ENCODE measurements at places on chromosomes 1 and 21.

- DNase-seq, result no peak
Measured at GRCh38 chr1:179708434-179709195, 34.5 kb upstream of the FAM163A start.

DNA sequence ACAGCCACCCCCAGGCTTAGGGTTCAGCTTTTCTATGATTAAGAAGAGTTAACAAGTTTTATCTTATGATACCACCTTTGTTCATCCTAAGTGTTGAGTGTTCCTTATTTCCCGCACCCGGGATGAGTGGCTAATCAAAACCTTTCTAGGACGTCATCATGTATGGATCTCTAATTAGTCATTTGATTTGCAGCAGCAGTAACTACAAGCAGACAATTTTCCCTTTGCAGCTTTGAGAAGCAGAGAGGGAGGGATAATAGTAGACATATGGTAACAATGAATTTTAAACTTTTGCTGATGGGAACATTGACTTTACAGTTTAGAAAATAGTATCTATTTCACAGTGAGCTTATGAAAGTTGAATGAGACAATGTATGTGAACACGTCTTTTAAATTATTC lies 30.8 kb upstream of the SLC35F3 start:
- DNase-seq, result peak; percentile 63

- DNase-seq, result no peak
Measured at GRCh38 chr21:36807422-36807928, 108.6 kb downstream of the SIM2 start.

GRCh38 chr1:20281801-20282200 lies 8.9 kb upstream of the VWA5B1 start:
- DNase-seq, result peak; percentile 70

GRCh38 chr1:95072117-95072516 lies 634 bp downstream of the ALG14 start:
- no peak for DNase-seq

DNA sequence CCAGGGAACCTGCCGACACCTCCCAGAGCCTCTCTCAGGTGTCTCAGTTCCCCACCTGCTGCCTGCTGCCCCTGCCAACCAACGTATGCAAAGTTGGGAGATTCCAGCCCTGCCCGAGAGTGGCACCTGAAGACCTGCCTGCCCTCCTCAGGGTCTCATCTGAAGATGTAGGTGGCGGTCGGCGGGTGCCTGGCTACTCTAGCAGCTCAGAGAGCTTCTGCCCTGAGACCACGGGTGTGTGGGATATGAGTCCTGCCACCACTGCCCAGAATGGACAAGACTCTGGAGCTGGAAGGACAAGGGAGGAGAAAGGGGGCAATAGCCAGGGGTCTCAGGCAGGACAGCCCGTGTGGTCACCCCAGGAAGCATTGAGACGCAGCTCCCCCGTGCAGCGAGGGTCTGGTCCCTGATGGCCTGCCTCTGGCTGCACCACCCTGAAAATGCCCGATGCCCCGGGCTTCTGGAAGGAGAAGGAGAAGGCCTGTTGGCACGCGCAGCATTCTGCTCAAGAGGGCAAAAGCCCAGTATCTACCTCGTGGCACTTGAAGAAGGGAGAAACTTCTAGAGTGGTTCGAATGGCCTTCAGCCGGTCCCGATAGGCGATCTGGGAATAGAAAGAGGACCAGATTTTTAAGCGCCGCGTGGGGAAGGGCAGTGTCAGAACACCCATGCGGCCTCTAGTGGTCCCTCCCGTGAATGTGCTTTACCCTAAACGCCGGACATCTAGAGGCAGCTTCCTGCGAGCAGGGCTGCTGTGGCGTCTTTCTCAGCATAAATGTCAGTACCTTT lies 88.8 kb downstream of the STUM start:
- peak; percentile 24 for DNase-seq

DNA sequence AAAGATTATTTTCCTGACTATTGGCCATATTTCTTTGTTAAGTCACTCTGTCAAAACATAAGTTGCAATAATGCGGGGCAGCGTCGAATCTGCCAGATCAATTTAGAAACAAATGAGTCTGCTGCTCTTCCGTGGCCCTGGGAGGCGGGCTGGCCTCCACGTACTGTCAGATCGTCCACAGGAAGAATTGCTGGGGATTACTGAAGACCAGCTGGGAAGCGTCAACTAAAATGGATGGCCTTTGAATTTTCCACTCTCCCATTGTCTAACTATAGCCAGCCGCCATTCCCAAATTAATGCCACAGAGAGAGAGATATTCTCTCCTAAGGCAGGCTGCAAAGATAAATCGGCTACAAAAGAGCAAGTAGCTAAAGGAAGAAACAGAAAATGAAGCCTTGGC lies 560.2 kb downstream of the SMYD3 start:
- peak; percentile 43 for DNase-seq

- no peak for DNase-seq
Measured at GRCh38 chr1:218472885-218473284, 127.7 kb downstream of the TGFB2 start.

DNA sequence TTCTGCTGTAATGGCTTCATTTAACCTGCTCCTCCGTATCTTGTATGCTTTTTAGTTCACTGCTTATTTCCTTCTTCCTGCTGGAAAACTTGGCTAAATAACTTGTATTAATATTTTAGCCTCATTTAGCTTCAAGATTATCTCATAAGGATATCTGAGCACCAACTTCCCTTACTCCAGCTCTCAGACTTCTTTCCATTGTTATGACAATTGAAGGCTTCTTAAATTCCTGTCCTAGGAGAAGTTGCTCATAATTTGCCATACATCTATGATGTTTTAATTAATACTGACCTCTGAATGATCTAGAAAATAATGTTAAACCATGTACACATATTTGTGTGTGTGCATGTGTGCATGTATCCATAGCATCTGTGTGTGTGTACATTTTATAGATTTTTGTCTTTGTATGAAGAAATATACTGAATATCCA lies 1524.4 kb upstream of the TPTE start:
- DNase-seq, result no peak

- no peak for DNase-seq
Measured at GRCh38 chr1:10708757-10709156, 87.7 kb downstream of the CASZ1 start.

- no peak for DNase-seq
Measured at GRCh38 chr21:36766511-36766910, 67.6 kb downstream of the SIM2 start.

DNA sequence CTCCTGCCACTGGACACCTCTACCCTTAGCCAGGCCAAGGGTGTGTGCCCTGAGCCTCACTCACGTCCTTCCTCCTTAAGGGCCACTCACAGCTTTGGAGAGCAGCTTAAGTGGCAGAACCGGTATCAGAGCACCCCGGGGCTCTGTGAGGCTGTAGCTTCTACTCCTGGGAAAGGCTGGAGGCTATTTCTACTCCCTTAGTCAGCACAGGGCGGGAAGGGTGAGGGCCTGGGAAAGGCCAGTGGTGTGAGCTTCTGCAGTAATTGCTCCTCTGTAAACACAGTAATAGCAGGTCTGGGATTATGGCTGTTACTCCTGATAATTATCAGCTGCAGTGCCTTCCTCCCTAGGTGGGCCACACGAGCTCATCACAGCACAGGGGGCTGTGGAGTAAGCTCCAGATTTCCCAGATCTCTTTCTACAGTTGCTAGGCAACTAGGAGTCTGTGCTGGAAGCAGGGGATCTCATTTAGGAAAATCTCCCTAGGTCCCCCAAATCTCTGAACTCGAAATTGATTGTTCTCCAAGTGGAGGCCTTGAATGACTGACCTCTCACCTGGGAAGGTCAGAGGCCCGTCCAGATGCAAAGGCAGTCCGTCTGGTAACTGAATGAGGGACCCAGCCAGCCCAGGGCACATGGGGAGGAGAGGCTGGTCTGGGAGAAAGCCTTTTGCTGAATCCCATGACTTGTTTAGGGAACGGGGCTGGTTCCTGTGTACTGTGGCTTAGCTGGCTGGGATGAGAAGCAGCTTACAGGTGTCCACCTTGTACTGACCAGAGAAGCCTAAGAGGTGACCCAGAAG lies 29.3 kb downstream of the IER5 start:
- DNase-seq, result no peak

GRCh38 chr1:3668585-3669300 lies 16.4 kb downstream of the TP73 start:
- DNase-seq, result no peak

GRCh38 chr1:234322979-234323378 lies 50.3 kb upstream of the COA6 start:
- DNase-seq, result no peak

- DNase-seq, result no peak
Measured at GRCh38 chr21:34843562-34843961, 174.8 kb downstream of the CLIC6 start.

- DNase-seq, result no peak
Measured at GRCh38 chr1:219959540-219960203, 31.3 kb upstream of the SLC30A10 start.

- DNase-seq, result no peak
Measured at GRCh38 chr1:230069796-230070195, 2.8 kb downstream of the GALNT2 start.

All from fibroblast of skin of abdomen (primary cell).